ENCODE measurements at places on chromosomes 4 and X. TPM values are rescaled to one million over a fixed set of nuclear protein-coding genes. Genes with fewer than 3 reads are reported as not detected.

DNA sequence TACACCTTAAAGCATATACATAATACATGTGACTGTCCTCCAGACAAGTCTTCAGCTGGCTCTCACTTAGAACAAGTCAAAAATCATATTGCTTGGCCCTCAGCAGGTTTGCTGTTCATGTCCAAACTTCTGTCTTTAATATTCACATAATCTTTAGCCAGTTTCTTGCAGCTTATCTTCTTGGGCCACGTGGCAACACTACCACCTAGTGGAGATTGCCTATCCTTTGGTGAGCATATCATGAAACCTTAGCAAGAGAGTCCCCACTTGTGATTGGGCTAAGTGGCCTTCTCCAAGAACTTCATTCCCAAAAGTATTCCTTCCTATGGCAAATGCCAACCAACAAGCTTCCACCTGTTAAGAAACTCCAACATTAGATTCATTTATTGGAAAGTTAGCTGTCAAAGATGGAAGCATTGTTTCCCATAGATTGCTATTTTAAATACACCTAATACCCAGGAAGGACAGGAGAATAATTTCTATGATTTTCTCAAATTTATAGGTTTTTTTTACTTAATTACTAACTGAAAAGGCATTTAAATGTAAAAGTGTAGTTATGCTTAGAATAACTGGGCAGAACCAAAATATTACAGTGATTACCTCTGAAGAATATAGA lies 231.9 kb upstream of the INTU start:
- no peak for DNase-seq
- H3K4me1 ChIP-seq = no peaks in the 10 kb centered on the region
- H3K4me3 ChIP-seq = no peak overlapping the region

- H3K27me3 ChIP-seq = no peaks in the 10 kb centered on the region
- no peak overlapping the region for H3K4me3 ChIP-seq
Observed at GRCh38 chr4:3864742-3865721, 98.8 kb downstream of the ADRA2C start.

GRCh38 chrX:7926501-7926900 lies 712 bp downstream of the PNPLA4 start:
- H3K27me3 ChIP-seq = peaks cover 2% of the 10 kb centered on the region
- H3K36me3 ChIP-seq = no peaks in the 10 kb centered on the region
- H3K4me3 ChIP-seq = peak overlapping the region; percentile 21

DNA sequence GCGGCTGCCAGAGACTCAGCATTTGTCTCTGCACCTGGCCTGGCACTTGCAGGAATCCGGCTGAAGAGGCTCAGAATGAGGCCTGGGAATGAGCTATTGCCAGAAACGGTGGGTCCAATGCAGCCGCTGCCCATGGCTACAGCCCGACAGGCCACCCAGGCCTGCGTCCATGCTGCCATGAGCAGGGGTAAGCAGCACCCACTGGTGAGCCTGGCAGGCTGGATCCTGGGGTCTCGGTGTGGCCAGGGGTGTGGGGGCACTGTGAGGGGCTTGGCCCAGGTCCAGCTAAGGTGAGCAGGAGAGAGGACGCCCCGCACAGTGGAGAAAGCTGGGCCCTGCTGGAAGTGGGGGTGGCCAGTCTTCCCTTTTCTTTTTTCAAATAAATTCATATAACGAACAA lies 60.3 kb upstream of the MXD4 start:
- no peak for DNase-seq
- no peaks in the 10 kb centered on the region for H3K4me1 ChIP-seq
- H3K4me3 ChIP-seq = no peak overlapping the region
- H3K27me3 ChIP-seq = no peaks in the 10 kb centered on the region
- H3K27ac ChIP-seq = no peak overlapping the region

GRCh38 chr4:78296261-78296660 lies 239.1 kb downstream of the FRAS1 start:
- H3K36me3 ChIP-seq = no peaks in the 10 kb centered on the region
- no peak overlapping the region for H3K27ac ChIP-seq
- H3K4me1 ChIP-seq = no peaks in the 10 kb centered on the region
- H3K4me3 ChIP-seq = no peak overlapping the region
- no peak for DNase-seq

DNA sequence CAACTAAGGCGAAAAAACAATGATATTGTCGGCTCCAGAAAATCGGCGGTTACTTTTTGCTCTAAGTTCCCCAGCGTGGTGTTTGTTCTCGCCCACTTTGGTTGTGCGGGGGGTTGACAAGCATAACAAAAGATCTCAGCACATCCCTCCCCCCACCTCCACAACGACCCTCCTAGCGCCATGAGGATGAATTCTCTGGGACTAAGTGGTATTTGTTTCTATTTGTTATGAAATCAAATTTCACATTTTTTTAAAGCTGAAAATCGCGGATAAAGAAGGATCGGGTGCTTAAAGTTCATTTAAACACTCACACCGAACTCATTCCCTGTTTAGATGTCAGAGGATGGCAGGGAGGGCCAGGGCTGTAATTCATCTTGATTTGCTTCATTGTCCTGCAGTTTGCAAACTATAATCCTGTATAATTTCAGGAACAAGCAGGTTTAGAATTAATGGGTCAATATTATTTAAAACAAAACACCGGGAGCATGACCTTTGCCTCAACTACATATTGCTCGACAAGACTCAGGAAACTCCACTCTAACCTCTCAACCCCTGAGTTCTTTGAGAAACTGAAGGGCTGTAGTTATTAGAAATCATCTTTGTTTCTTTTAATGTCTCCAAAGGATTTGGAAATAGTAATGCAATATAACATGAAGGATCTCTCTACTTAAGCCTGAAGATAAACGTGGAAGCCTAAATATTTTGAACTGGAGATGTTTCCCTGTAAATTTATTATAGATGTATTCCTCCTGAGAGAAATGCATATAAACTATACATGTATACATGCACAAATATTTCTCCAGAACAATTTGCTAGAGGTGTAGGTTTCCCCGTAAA lies 6.4 kb downstream of the PITX2 start:
- H3K36me3 ChIP-seq = no peaks in the 10 kb centered on the region
- H3K27ac ChIP-seq = no peak overlapping the region
- H3K4me1 ChIP-seq = no peaks in the 10 kb centered on the region
- peaks cover 48% of the 10 kb centered on the region for H3K27me3 ChIP-seq

DNA sequence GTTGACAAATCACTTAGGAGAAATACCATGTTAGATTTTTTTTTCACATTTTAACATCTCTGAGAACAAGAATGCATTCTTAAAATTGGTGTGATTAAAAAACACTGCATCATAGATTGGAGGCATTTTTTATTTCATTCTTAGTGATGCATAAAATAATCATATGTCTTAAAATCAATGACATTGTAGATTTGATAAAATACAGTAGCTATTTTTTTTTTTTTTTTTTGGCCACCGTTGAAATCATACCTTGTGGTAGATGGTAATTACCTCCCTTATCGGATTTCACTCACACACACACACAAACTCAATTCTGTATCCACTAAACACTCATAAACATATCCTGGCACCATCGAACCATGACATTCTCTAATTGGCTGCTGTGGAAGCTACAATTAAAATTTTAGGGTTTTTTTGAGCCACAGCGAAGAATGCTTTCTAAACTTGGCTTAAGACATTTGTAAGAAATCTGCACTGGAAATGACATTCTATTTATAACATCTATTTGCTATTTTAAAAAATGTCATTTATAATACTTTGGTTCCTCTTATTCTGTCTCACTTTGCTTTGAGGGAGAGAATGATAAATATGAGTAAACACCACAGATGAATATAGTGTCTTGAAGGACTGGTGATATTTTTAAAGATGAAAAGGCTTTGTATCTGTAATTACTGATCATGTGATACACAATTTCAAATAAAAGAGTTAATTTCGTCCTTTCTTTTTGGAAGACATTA lies 60.1 kb downstream of the CCSER1 start:
- H3K27ac ChIP-seq = no peak overlapping the region
- no peak for DNase-seq
- no peaks in the 10 kb centered on the region for H3K36me3 ChIP-seq
- no peak overlapping the region for H3K4me3 ChIP-seq
- H3K4me1 ChIP-seq = no peaks in the 10 kb centered on the region

GRCh38 chrX:136907621-136908020 lies 27.1 kb upstream of the RBMX start:
- no peaks in the 10 kb centered on the region for H3K36me3 ChIP-seq
- no peak for DNase-seq
- H3K27me3 ChIP-seq = no peaks in the 10 kb centered on the region
- no peak overlapping the region for H3K27ac ChIP-seq
- H3K4me3 ChIP-seq = no peak overlapping the region
- no peaks in the 10 kb centered on the region for H3K4me1 ChIP-seq

The GPR34 gene
- 0.17 TPM for polyA plus RNA-seq

The PPP4R3C gene
- not detected for polyA plus RNA-seq

The NEK1 gene
- polyA plus RNA-seq = 7.7 TPM

The ASIC5 gene
- polyA plus RNA-seq = not detected
